Cardiac fibroblast (primary cell): ENCODE measurements at places on chromosomes 7 and 10.

DNA sequence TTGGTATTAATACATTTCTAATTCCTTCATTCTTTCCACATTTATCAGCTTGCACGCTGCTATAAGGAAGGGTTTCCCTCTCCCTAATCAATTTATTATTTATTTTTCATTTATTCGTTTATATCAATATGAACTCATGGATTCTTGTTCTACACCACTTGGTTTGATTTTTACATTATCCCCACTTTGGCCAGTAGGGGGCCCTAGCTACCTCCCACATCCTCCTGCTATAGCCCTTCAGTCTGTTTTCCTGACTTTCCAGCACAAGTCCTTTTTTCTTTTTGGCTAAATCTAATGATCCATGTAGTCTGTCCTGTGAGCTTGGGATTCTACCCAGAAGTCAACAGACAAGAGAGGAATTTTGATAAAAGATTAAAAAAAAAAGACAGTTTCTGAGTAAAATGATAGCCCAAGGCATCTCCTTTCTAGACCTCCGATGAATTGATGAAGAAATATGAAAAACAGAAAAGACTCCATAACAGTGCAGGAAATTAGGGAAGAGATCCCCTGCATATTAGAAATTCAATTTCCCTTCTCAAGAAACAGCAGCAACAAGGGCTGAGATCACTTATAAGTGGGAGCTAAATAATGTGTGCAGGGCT is 47.7 kb downstream of the LYZL2 start:
- peak; percentile 72 for DNase-seq

GRCh38 chr7:143171697-143172096 is 11.5 kb upstream of the TAS2R39 start:
- DNase-seq = no peak

DNA sequence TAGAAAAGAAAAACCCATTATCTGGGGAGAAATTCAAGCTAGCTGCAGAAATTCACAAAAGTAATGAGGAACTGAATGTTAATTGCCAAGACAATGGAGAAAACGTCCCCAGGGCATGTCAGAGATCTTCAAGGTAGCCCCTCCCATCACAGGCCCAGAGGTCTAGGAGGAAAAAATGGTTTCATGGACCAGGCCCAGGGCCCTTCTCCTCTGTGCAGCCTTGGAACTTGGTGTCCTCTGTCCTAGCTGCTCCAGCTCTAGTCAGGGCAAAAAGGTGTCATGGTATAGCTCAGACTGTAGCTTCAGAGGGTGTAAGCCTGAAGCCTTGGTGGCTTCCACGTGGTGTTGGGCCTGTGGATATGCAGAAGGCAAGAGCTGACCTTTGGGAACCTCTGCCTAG is 411.8 kb downstream of the ADRA2A start:
- no peak for DNase-seq

DNA sequence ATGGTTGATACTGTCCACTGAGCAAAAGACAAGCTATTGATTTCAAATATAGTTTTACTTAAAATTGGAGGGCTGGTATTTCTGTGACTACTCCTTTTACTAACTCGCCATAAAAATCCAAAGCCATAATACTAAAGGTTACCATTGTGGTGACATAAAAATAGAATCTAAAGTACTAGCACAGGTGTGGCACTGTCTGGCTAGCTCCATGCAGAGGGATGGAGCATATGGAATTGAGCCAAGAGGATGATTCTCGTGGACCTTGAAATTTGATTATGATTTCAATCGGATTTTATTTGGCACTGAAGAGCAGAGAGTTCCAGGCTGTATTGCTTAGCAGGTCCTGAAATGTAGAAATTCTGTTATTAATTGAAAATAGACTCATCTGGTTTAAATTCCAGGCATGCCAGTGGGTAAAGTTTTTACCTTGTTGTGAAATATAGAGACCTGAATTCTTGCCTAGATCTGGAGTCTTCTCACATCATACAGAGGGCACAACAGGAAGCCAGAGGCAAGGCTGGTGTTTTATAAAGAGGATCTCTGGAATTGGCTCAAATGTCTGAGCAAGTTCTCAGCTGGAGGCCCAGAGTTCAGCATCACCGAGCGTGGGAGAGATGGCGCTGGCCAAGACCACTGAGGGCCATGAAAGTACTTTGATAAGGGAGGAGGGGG is 29.9 kb upstream of the DLD start:
- DNase-seq = peak; percentile 19

GRCh38 chr10:60943316-60944057 is 498 bp downstream of the RHOBTB1 start:
- peak; percentile 73 for DNase-seq

GRCh38 chr10:124820121-124820520 is 18.5 kb downstream of the ABRAXAS2 start:
- DNase-seq = no peak

GRCh38 chr7:110386913-110387312 is 704.0 kb upstream of the LRRN3 start:
- DNase-seq = peak; percentile 60

DNA sequence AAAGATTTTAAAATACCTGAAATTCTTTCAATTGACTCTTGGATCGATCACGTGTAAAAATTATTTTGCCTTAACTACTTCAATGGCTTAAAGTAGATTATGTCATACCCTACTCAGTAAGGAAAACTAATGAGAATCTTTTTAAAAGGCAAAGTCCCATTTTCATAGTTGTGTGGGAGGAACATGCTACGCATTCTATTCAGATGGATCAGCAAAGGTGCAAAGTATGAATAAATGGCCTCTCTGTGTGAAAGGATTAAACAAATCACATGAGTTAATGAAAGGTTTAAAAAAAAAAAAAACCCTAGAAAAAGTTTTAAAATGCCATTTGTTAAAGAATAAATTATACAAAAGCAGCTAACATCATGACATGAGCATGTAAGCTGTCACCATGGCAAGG is 77.1 kb downstream of the ENO4 start:
- no peak for DNase-seq

DNA sequence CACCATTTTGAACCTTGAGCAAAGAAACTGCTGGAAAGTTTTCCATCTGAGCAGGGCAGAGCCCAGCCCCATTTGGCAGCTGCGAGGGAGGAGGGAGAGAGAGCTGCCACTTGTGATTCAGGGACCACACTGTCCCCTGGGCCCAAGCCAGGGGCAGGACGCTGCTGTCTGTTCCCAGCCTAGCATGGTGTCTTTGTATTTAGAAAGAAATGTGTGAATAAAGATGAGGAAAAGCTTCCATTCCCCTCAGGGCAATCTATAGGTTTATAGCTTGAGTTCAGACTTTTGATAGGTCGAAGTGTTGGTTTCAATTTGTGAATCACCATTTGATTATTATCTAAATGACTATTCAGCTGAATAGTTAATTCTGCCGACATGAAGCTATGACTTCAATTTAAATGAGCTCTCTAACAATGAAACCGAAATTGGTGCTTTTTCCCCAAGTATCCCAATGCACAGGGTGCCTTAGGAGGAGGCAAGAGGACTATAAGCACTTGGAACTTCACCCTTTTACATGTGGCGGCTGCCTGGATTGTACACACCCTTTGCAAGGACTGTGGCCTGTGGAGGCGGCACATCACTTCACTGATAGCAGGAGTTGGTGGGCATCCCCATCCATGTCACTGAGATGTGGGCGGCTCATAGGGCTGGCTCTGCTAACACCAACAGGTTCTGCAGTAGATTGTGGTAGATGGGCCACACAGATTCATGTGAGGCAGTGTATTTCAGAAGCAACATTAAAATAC is 223.5 kb downstream of the CCDC3 start:
- DNase-seq = no peak

GRCh38 chr10:46517541-46517940 is 38.9 kb downstream of the GPRIN2 start:
- DNase-seq = no peak

- DNase-seq = no peak
Measured at GRCh38 chr7:57425969-57426628, 23.9 kb upstream of the ZNF716 start.

DNA sequence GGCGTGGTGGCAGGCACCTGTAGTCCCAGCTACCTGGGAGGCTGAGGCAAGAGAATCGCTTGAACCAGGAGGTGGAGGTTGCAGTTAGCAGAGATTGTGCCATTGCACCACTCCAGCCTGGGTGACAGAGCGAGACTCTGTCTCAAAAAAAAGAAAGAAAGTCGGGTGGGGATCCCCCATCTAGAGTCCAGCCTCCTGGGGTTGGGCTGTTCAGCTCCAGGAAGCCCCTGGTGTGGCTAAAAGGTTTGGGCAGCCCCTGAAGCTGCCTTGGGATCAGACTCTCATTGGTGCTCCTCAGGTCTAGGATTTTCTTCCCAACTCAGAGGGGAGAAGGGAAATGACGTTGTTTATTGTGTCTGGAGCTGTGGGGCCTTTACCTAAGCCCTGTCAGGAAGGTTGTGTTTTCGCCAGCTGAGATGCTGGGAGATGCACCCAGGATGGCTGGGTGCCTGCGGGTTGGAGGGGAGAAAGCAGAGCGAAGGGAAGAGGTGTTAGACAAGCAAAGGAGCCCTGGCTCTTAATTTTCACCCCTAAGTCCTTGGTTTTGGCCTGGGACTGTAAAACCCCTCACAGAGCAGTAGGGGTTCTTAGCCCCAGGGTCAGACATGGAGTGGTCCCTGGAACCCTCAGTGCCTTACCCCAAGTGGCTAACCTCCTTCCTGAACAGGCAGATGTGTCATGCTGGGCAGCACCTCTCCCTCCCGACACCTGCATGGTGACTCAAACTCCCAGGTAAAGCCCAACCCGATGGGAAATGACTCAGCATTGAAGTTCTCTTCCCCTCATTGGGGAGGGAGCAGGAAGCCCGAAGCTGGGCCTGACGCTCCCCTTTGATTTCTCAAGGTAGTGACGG is 21.1 kb downstream of the PLAU start:
- DNase-seq = no peak

DNA sequence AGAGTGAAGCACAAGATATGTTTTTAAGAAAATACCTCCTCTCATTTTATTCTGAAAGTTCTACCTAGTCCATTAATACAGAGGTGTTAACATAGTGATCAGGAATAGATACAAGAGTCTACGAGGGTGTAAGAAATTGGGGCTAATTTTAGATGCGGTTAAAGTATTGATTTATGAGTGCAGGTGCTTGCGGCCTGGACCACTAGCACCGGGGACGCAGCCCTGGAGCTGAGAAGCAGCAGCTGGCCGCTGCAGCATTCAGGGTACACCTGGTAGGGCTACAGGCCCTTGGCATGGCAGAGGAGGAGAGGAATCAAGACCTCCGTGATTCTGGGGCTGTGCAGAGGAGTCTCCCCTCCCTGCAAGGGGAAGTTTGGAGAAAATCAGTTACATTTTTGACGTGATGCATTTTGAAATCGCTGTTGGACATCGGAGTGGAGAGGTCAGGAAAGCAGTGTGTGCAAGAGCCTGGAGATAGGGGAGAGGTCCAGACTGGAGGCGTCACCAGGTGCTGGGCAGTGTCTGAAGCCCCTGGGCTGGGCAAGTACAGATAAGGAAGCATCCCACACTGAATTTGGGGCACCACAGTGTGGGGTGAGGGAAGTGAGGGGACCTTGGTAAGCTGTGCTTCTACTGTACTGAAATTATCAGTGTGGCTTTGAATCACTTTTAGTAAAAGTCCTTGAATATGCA is 112.3 kb downstream of the VWC2 start:
- no peak for DNase-seq

GRCh38 chr7:46654546-46655443 is 733.7 kb upstream of the IGFBP3 start:
- peak; percentile 31 for DNase-seq

- no peak for DNase-seq
Measured at GRCh38 chr7:36777062-36777461, 52.8 kb upstream of the AOAH start.

GRCh38 chr7:89456556-89456955 is 661.0 kb upstream of the TEX47 start:
- no peak for DNase-seq

DNA sequence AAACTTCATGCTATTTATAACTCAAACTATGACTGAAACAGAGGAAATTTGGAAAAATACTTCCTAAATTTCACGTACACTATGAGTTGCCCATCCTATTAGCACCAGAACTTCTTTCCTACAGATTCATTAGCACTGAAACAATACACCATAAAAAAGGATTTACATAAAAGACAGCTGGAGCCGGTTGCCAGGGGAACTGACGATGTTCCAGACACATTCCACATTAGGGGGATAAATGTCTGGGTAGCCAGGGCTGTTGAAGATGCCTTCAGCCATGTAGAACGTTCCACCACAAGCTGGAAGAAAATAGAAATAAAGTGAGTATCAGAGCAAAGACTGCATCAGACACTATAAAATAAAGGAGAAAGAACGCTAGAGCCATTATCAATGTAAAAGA is 129.8 kb upstream of the RSU1 start:
- DNase-seq = no peak

DNA sequence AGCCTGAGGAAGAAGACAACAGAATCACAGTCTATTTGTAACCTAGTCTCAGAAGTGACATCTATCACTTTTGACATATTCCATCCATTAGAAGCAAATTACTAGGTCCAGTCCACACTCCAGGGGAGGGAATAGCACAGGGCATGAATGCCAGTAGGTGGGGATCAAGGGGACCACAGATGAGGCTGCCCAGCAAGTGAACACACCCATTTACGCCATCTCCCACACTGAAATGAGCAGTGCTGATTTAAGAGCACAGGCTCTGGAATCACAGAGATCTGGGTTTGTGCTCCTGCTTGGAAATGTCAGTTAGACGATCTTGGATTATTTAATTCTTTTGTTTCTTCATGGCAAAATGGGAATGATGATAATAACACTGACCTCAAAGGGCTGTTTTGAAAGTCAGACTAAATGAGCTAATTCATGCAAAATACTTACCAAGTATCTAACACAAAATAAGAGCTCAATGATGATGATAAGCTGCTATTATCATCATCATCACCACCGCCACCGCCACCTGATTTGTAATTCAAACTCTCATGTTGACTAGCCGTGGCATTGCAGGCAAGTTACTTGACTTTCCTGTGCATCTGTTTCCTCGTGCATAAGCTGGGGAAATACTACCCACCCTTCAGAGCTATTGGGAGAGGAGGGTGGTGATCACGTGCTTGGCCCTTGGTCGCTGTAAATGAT is 138.9 kb upstream of the KLF14 start:
- DNase-seq = no peak

- peak; percentile 79 for DNase-seq
Measured at GRCh38 chr10:6204341-6205191, 1.8 kb downstream of the PFKFB3 start.

DNA sequence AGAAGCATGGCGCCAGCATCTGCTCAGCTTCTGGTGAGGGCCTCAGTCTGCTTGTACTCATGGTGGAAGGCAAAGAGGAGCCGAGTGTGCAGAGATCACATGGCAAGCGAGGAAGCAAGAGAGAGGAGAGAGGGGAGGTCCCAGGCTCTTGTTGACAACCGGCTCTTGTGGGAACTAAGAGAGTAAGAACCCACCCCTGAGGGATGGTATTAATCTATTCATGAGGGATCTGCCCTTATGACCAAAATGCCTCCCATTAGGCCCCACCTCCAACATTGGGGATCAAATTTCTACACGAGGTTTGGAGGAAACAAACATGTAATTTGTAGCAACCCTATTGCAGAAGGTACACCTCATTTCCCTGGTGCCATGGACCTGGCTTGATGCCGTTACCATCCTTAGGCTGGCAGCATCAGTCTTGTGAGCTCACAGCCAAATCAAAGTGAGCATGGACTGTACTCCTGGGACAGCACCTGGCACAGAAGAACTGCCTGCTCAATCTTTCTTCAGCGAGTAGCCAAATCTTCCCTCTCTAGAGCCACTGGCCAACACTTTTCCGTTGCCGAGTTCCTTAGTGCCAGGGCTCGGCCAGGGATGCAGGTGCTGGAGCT is 6.5 kb downstream of the BTBD16 start:
- no peak for DNase-seq
